NCI-H1105 (cell line): ENCODE measurements at places on chromosomes 6 and 20.

GRCh38 chr6:558089-558488, 98.8 kb downstream of the HUS1B start:
- DNase-seq = no peak

- no peak for DNase-seq
Observed at GRCh38 chr6:143053856-143054255, 6.8 kb upstream of the AIG1 start.

- DNase-seq = no peak
Observed at GRCh38 chr6:14641423-14642135, 524.0 kb downstream of the CD83 start.

DNA sequence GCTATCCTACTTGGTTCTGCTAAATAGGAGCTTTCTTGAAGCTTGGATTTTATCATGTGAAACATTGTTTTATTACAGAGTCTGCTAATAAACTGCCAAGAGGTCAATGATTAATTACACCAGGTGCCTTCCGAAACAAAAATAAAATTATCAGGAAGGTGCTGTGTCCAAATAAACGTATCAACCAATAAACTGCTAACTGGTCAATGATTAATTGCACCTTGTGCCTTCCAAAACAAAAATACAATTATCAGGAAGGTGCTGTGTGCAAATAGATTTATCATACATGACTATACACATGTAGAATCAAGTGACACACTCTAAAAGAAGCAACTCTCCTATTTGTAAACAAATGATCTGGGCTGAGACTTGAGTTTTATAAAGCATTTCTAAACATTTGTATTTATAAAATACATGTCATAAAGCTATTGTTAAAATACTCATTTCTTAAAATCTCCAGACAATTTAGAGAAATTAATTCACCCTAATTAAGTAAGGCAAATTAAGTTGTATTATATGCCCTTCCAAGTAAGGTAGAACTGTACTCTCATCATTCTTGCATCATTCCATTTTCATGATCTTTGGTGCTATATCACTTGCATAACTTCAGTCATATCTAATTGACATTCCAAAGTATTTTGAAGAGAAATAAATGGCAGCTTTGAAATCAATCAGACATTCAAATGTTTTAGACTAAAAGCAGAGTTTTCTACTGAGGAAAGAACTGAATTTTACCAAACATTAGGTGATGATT, 26.8 kb downstream of the SPTLC3 start:
- DNase-seq = no peak

- no peak for DNase-seq
Observed at GRCh38 chr20:41483553-41483930, 116.9 kb upstream of the EMILIN3 start.

- DNase-seq = no peak
Observed at GRCh38 chr6:46310196-46310595, 139.4 kb upstream of the ENPP5 start.

GRCh38 chr6:166204852-166205650, 37.4 kb upstream of the TBXT start:
- no peak for DNase-seq

DNA sequence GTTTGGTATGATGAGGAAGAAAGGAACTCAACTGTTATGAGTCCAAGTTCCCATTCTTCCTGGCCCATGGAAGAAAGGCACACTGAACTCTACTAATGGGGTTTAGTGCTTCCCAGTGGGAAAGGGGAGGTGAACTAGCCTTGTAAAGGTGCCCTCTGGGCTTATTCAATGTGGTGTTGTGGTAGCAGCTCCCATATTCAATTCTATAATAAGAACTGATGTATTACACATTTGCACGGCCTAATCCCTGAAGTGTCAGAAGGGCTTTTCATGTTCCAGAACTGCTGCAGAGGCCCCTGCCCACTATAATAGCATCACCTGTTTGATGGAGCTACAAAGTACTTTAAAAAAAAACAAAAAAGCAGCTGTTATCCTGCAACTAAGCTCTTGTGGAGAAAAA, 17.1 kb downstream of the PRKN start:
- no peak for DNase-seq
